ENCODE measurements at places on chromosomes 1 and 21.

DNA sequence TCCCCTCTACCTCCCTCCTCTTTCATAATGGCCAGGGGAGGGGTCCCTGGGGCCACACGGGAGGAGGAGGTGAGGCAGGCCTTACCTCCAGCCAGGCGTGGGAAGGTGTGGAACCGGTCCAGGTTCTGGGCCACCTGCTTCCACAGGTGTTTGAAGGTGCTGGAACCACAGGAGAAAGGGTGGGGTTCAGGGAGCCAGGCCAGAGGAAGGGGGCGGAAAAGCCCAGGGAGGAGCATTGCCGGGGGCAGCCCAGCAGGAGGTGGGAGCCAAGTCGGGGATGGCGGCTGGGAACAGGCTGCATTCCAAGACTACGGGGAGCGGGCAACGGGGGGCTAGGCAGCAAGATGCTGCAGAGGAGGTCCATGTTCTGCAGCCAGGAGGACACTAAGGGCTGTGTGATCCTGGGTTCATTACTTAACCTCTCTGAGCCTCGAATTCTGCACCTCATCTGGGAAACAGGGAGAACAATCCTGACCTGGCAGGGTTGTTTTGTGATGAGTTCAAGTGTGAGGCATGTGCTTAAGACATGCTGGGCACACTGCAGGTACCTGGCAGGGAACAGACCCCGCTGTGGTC lies 19.8 kb upstream of the TAS1R2 start:
- DNase-seq, result no peak

DNA sequence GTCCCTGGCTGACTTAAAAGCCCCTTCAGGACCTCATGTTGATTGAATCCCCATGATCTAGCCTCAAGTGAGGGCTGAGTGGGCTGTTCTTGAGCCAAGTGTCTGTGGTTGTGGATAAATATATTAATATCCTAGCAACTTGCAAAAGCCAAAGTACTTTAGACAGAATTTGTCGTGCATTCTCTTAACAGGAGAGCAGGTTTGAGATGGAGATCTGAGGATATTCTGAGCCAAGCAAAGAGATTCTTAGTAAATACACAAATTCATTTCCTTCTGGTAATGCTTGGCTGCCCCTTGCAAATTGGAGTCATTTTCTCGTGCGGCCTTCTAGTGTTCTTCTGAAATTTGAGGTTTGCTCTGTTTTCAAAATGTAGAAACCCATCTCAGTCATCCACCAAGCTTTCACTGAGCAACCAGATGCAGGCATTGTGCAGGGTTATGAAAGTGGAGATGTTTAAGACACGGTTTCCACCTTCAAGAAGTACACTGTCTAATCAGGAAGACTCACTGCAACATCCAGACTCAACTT lies 242.1 kb upstream of the JUN start:
- DNase-seq, result no peak

DNA sequence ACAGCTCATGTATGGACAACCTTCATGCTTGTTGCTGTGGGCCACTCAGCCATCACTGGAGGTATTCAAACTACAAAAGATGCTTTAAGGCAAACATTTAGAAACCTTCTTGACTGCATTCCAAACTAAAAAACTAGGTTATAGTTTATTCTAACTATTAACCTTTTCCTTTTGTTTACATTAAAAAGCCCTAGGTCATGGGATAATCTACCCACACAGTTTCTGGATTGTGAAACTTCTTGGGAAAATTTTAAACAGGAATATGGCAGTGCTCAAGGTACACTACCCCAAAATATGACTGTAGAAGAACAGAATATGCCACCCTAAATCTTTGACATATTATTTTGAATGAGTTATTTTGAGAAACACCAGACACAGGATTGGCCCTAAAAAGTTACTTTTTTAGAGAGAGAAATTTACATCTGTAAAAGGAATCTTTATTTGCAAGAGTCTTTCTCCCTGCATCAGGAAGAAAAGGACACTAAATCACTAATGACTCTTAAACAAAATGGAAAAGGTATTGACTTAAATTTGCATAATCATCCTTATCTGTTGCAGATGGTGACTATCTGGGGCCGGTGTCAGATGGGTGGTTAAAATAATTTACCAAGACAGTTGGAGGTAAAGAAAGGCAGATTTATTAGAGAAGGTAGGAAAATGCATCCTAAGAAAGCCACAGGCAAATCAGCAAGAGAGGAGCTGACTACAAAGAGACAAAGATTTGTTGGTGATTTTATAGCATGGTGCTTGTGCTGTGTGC lies 25.1 kb upstream of the NUF2 start:
- peak; percentile 13 for DNase-seq

DNA sequence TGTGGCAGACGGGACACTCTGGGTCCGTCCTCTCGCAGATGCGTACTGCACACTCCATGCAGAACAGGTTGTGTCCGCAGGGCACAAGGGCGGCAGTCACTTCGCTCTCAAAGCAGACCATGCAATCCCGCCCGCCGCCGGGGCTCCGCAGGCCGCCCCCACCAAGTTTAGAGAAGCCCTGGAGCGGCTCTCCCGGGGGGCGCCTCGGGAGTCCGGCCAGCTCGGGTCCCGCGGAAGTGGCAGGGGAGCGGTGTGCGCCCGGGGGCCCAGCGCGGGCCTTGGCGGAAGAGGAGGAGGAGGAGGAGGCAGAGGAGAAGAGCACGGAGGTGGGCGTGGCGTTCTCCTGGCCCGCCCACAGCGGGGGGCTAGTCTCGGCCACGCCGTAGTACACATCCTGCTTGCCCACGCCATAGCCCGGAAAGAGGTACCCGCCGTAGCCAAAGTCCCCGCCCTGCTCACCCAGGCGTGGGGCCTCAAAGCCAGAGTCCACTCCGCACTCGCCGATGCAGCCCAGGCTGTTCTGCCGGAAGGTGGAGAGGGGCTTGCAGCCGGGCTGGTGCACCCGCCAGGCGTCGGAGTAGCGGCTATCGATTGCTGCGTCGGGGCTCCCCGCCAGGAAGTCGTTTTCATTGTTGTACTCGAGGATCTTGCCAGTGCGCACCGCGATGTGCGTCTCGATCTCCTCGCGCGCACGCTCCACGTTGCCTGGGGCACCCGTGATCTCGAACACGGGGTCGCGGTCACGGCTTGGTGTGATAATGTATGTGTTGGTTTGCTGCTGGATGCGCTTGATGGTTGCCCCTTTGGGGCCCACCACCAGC lies 5.4 kb downstream of the MEX3A start:
- DNase-seq, result no peak

DNA sequence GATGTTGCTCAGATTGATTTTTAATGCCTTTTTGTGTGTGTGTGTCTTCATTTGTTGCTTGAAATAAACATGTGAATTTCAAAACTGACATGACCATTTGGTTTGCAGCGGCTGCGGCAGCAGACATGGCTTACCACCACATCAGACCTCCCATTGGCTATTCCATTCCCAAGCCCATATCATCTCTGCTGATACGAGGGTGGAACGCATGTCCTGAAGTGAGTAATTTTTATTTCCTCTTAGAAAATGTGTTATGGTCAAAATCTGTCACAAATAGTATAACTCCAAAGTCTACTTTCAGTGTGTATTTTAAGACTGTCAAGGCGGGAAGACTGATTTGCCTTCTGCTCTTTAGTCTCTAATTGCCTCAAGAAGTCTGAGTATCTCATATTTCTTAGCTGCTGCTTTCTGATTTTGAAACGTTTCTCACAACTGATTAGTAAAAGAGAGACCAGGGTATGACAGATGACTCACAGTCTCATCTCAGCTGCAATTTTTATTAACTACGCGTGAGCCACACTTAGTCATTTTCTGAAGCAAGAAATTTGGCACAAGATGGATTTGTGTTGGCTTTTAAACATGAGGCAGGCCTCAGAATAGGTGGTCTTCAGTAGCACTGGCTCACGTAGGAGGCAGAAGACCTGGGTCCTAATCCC lies 49.0 kb downstream of the LRRC53 start:
- DNase-seq, result no peak

- DNase-seq, result peak; percentile 62
Measured at GRCh38 chr1:201739492-201740085, 89.4 kb upstream of the IPO9 start.

GRCh38 chr1:62194651-62195544 lies at the start of gene L1TD1:
Gene L1TD1 (plus strand): TSS chr1:62194849. CDS start chr1:62206629, 11,780 bp downstream.
- no peak for DNase-seq

DNA sequence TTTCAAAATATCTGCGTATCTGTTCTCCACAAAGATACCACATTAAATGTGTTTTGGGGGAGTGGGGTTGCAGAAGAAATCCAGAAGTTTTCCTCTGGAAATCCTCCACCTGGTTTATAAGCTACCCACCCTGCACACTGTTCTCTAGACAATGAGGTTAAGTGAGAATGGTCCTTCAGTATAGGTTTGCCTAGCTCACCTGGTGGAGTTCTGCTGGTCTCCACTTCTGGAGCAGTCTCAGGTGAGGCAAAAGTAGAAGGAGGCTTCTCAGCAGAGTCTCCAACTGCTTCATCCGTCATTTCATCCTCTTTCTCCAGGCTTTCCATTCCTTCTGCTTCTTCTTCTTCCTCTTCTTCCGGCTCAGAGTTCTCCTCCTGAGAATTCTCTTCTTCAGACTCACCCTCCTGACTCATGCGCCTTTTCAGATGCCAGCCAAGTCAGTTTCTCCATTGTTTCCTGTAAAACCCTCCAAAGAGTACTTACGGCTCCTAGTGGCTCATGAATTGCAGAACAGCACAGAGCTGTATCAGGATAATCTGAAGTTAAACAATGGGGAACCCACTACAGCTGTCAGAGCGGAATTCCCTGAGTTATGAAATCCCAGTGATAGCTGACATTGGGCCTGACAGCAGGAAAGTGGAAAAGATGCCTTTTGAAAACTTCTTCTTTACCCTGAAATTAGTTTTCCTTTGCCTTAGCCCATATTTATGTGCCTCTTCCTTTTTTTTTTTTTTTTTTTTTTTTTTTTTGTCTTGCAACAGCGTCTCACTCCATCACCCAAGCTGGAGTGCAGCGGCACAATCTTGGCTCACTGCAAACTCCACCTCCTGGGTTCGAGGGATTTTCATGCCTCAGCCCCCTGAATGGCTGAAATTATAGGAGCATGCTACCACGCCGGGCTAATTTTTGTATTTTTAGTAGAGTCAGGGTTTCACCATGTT lies 38.5 kb downstream of the MSTO1 start:
- peak; percentile 81 for DNase-seq

DNA sequence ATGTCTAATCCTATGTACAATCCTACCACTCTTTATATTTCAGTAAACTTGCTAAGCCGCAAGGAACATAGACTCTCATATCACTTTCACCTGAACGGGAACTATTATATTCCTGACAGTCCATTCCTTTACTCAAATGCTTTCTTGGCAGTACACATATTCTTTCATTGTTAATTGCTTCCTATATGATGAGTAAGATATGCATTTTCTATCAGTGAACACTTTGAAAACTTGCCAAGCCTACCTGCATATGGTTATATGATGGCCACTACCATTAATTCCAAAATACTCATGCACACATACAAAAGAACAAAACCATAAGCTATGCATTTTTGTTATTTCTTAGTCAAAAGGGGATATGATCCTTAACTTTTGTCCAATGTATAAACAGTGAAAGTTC lies 341.5 kb downstream of the VAV3 start:
- DNase-seq, result no peak

GRCh38 chr1:213692321-213692720 lies 295.5 kb upstream of the PROX1 start:
- no peak for DNase-seq

- no peak for DNase-seq
Measured at GRCh38 chr1:204493145-204493983, 1.2 kb downstream of the PIK3C2B start.

All from pons (tissue), 1 donor.